ENCODE measurements at places on chromosomes 7 and 10. TPM values are rescaled to one million over a fixed set of nuclear protein-coding genes. Genes with fewer than 3 reads are reported as not detected.

DNA sequence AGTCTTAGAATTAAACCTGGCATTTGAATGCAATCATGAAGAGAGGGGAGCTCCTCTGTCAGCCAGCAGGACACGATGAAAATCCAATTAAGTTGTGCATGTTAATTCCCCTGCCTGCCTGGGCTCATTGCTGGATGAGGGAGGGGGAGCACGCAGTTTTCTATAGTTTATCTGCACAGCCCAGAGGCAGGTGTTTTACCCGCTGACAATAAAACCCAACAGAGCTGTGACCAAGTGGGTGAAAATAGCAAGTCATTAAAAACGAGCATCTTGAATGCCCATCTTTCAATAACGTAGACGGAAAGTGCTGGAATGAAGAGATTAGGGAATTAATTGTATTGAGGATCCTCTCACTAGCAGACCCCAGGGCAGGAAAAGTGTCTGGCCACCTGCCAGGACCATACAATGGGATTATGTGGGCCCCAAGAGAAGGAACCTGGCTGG is 100.1 kb upstream of the FAM20C start:
- no peak for DNase-seq

DNA sequence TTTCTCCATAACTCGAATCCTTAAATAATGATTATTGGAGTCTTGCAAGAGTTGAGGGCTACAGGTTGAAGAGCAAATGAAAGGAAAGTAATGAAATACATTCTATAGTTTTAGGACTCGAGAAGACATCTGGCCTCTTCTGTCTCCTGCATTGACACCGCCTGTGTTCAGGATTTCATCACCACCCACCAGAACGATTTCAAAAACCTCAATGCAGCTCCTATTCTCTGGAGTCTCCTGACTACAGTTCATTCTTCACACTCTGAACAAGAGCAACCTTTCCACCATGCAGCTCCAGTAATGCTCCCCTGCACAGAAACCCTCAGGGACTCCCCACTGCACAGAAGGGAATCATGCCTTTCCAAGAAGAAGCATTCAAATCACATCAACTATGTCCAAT is 5.5 kb downstream of the IL15RA start:
- no peak for DNase-seq

- no peak for DNase-seq
These were observed 160.1 kb downstream of the FZD1 start for GRCh38 chr7:91424371-91424770.

Gene CYP26A1
- not detected for total RNA-seq

Gene CYP26C1
- 0.22 TPM for total RNA-seq

Data from HFFc6 (cell line).